ENCODE measurements at places on chromosomes 2 and 18.

DNA sequence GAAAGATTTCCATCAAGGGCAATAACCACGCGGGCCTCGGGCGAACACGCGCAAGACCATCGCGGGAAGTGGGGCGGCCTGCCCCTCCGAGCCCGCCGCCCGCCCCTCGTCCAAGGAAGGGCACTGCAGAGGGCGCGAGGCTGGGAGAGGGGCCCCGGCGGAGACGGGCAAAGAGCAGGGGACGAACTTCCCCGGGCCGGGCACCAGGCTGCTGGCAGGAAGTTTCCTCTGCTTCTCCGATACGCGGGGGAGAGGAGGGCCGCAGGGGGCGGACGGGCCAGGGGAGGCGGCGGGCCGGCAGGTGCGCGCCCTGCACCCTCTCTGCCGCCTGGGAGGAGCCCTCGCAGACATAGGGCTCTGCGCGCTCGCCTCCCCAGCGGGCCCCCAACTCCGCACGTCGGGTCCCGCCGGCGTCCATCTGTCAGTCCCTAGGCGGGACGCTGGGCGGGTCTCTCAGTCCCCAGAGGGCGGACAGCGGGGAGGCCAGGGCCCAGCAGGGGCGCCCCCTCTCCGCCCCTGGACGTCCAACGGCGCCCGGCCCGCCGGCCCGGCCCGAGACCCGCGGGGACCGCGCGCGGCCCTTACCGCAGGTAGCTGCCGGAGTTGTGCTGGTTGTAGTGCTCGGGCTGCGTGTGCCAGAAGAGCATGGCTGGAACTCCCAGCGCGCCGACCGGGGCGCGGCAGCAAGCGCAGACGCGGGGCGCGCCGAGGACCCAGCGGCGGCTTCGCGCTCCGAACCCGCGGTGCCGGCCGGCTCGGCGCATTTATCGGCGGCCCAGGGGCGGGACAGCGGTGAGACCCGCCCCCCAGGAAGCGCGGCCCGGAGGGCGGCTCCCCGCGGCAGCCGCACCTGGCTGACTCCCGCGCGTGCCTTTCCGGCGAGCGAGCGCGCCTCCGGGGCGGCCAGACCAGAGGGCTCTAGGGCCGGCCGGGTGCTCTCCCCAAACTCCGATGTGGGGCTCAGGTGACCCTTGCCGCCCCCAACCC is at the start of gene TFCP2L1:
Gene TFCP2L1, minus strand, starts transcription at position 740 of the 987 bp plus-strand sequence. Its CDS starts 93 bp downstream, at position 647.
- DNase-seq: no peak

GRCh38 chr2:13015532-13016320 is 299.0 kb downstream of the TRIB2 start:
- DNase-seq: no peak

GRCh38 chr2:218927876-218928275 is 31.6 kb upstream of the CDK5R2 start:
- no peak for DNase-seq

GRCh38 chr2:32310577-32310976 is 32.9 kb downstream of the YIPF4 start:
- no peak for DNase-seq

DNA sequence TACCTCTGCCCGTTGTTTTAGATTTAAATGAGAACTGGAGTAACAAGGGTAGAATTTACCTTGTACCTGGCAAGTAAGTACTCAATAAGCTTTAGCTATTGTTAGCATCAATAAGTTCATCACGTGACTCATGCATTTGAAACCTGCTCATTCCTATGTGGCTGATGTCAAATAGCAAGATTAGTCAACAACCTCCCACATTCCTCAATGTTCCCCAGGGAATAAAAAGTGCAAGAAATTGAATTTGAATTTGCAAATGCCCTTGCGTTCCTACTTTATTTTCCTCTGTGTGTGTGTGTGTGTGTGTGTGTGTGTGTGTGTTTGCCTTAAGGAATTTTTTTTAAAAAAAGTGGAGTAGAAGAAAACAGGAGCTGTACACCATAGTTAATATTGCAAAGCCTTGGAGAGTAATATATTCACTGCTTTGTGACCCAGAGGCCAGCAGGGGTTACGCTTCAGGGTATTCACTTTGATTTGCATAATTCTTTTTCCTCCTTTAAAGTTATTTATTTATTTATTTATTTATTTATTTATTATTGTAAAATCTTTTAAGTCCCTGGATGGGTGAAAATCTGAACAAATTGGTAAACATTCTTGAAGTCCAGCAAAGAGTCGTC is 43.9 kb upstream of the DNAH7 start:
- DNase-seq: no peak

GRCh38 chr2:202337151-202337550 is 39.0 kb upstream of the BMPR2 start:
- DNase-seq: no peak

GRCh38 chr2:63218800-63219526 is 168.3 kb downstream of the OTX1 start:
- no peak for DNase-seq

DNA sequence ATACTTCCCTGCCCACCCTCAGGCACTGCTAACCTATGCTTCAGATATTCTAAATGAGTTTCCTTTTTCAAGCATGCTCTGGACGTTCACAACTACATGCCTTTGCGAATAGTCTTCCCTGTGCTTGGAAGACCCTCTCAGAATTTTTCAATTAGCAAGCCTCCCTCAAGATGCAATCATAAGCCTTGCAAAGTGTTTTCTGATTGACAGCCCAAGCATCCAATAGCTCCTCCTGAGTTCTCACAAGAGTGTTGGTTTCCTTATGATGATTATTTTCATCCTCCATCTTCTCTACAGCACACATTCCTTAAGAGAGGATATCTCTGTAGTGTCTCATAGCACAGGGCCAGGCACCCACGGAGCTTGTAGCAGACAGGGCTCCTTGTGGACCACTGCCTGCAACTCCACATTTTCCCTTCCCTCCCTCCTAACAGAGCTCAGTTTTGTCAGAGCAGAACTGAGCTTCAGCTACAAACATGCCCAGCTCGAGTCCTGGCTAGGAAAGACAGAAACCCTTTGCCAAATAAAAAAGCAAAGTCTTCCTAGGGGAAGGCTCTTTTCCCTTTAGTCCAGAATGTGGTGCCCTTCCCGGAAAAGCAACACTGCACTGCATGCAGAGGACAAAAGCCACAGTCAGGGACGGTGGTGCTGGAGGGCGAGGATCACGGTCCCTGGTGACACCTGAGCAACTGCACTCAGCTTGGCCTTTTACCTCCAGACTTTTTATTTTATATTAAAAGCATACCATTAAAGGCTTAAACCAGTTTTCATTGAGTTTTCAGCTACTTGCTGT is 819.8 kb upstream of the ID2 start:
- DNase-seq: no peak

DNA sequence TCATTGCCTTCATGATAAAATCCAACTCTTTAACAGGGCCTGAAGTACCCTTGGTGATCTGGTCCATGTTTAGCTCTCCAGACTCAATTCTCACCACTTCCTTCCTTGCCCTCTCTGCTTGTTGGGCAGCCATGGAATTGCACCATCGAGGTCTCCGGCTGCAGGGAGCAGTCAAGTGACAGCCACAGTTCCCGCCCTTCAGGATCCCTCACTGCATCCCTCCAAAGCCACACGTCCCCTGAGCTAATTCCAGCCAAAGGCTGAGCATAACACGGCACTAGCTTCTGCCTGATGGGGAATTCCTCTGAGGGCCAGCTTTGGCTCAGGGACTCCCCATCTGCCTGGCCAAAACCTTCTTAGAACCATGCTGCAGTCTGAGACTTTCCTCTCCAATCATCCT is 47.4 kb upstream of the SLC1A4 start:
- DNase-seq: no peak

- DNase-seq: no peak
Measured at GRCh38 chr2:165891345-165891744, 62.2 kb downstream of the TTC21B start.

GRCh38 chr18:75545189-75545588 is 117.7 kb upstream of the SMIM21 start:
- DNase-seq: no peak

DNA sequence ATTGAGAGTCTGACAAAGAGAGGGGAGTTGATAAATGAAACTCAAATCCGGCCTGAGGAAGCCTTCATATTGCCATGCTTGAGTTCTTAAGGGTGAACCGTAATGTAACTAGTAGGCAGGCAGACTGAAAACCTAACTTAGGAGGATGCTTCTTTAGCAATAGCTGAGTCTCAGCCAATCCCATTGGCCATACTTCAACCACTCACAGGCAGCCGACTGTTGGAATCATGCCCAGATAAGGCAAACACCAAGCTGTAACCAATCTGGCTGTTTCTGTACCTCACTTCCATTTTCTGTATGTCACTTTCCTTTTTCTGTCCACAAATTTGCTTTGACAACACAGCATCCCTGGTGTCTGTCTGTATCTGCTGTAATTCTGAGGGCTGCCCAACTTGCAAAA is 39.5 kb downstream of the TPRKB start:
- no peak for DNase-seq

GRCh38 chr18:3790703-3791102 is 340.7 kb downstream of the TGIF1 start:
- DNase-seq: no peak

- no peak for DNase-seq
Measured at GRCh38 chr2:239990966-239991365, 34.2 kb downstream of the NDUFA10 start.

DNA sequence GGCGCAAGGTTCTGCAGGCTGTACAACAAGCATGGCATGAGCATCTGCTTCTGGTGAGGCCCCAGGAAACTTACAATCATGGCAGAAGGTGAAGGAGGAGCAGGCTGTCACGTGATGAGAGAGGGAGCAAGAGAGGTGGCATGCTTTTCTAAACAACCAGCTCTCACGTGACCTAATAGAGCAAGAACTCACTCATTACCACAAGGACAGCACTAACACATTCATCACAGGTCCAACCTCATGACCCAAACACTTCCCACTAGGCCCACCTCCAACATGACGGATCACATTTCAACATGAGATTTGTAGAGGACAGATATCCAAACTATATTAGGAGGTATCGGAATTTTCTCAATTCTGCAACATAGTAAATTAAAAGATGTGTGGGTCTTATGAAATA is 108.8 kb upstream of the DLX2 start:
- DNase-seq: no peak

DNA sequence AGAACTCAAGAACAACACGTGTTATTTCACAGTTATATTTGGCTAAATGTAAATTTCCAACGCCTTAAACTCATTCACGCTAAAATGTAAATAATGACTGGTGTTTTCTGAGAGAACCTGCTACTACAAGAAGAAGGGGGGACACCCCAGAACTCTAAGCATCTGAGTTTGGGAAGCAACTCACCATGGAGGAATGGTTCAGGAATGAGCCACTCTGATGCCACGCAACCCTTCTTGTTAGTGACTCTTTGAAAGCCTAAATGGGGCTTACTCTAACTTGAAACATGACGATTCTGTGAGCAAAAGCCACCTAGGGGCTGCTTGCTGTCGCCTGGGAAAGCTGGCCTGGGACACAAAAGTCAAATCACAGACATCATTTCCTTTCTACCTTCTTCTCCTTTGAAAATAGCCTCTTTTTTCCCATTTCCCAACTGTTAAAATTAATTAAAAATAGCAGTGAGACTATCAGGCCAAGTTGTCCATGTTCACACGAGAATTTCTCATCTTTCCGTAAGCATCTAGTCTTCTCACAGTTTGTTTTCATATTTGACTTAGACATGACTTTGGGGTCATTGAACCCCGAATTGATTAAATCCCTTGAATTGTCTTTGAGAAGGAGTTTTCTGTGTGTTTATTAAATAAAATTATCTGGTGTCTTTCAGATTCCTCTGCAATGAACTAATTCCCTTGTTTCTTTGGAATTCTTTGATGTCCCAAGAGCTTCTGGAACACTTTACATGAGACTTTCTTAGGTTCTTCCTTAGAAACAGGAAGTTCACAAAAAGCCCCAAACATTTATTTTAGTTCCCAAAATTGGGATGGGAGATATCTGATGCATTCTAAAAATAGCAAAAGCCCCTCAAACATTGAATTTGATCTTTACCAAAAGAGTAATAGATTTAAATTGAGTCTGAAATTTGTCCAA is 75.5 kb upstream of the CABLES1 start:
- no peak for DNase-seq

DNA sequence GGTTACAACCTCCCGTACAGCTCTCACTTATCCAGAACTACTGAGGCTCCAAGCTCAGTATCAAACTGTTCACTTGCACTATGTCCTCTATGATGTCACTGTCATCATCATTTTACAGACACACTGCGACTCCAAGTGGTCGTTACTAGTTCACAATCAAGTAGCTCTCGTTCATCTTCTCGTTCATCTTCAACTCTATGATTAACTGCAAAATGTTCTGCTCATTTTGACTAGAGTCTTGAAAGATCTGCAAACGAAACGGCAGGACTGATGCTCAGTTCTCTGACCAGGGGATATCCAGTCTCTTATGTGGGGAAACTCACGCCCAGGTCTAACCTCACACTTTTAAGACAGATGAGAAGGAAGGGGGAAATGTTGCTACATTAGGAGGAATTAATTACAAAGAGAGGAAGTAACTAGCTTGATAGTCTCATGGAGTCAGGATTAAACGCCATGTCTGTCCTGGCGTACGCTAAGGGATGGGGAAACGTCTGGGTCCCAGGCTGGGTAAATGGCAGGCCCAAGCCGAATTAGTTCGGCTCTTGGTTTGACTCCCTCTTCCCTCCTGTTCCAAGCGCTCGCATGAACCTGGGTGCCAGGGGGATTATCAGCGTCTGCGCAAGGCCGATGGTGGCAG is 794 bp upstream of the CHCHD5 start:
- DNase-seq: peak; percentile 23

- DNase-seq: no peak
Measured at GRCh38 chr18:25795213-25795612, 295.2 kb downstream of the SS18 start.

DNA sequence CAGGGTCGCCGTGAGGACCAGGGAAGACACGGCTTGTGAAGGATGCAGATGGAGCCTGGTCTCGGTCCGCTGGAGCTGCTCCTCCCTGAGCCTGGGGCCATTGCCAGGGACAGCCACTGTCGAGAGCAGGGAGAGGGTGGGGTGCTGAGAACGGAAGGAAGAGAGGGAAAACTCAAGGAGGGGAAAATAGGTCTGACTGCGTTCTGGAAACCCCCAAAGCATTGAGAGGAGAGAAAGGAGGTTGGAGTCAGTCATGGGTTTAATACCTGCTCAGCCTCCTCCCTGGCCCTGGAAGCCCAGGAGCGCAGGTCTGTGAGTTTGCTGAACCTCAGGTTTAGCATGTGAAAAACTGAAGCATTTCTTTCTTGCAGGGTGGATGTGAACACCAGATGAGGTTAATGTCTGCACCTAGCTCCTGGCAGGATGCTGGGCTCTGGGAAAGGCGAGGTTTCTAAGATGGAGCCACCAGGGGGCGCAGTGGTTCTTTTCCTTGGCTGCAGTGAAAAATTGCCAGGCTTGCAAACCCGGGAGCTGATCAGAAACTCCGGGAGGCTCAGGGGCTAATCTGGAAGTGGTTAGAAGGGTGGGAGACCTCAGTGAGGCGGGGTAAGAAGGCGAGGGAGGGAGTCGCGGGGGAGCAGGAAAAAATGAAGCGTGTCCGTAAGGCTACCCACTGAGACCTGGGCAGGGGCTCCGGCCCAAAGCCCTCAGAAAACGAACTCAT is 33.6 kb upstream of the RNF149 start:
- DNase-seq: peak; percentile 77

- no peak for DNase-seq
Measured at GRCh38 chr18:69758458-69758857, 189.2 kb downstream of the CD226 start.

- no peak for DNase-seq
Measured at GRCh38 chr18:23151414-23152099, 16.3 kb downstream of the CABLES1 start.

Measured in tibial artery (tissue), 4 donors.